ENCODE measurements at places on chromosomes 4 and X. TPM values are rescaled to one million over a fixed set of nuclear protein-coding genes. Genes with fewer than 3 reads are reported as not detected.

- H3K27me3 ChIP-seq: peaks cover 15% of the 10 kb centered on the region
- H3K27ac ChIP-seq: no peak overlapping the region
- peaks cover 4% of the 10 kb centered on the region for H3K36me3 ChIP-seq
Observed at GRCh38 chr4:3284734-3285557, 7.9 kb upstream of the RGS12 start.

DNA sequence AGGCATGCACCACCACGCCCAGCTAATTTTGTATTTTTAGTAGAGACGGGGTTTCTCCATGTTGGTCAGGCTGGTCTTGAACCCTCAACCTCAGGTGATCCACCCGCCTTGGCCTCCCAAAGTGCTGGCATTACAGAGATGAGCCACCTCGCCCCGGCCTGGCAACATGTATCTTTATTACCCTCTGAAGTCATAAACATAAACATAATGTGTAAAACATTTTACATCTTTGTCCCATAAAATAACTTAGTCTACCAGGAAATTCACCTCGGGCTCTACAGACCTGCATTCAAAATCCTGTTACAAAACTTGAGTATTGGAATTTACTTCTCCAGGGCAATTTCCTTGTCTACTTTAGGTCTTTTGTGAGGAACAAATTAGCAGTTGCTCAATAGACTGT lies 68.1 kb upstream of the DUSP21 start:
- no peaks in the 10 kb centered on the region for H3K4me1 ChIP-seq
- H3K4me3 ChIP-seq: no peak overlapping the region
- H3K27me3 ChIP-seq: no peaks in the 10 kb centered on the region

- DNase-seq: no peak
- H3K27me3 ChIP-seq: peaks cover 56% of the 10 kb centered on the region
- H3K4me1 ChIP-seq: peaks cover 20% of the 10 kb centered on the region
- no peak overlapping the region for H3K4me3 ChIP-seq
- H3K36me3 ChIP-seq: no peaks in the 10 kb centered on the region
- no peak overlapping the region for H3K27ac ChIP-seq
Observed at GRCh38 chr4:789571-790465, 36.1 kb downstream of the CPLX1 start.

Gene OPHN1
- total RNA-seq: 8.6 TPM

Gene POF1B
- total RNA-seq: 1.5 TPM

Gene GAB3
- total RNA-seq: 0.29 TPM

Data from mesothelial cell of epicardium (in vitro differentiated cells).